ENCODE measurements at places on chromosomes 13 and 19. TPM values are rescaled to one million over a fixed set of nuclear protein-coding genes. Genes with fewer than 3 reads are reported as not detected.

Gene ZNF382
- total RNA-seq: 9.1 TPM

Gene LILRB1
- not detected for total RNA-seq

Gene NOVA2
- total RNA-seq: 3.4 TPM

Gene BLOC1S3
- total RNA-seq: 3.5 TPM

Gene NKG7
- total RNA-seq: not detected
